ENCODE measurements at places on chromosomes 7 and 10.

GRCh38 chr10:112115781-112116385, 67.7 kb downstream of the GPAM start:
- peak; percentile 46 for DNase-seq

GRCh38 chr10:91017198-91017597, 96.3 kb upstream of the ANKRD1 start:
- DNase-seq = no peak

GRCh38 chr7:138304071-138304320, 156.1 kb upstream of the TRIM24 start:
- no peak for DNase-seq

DNA sequence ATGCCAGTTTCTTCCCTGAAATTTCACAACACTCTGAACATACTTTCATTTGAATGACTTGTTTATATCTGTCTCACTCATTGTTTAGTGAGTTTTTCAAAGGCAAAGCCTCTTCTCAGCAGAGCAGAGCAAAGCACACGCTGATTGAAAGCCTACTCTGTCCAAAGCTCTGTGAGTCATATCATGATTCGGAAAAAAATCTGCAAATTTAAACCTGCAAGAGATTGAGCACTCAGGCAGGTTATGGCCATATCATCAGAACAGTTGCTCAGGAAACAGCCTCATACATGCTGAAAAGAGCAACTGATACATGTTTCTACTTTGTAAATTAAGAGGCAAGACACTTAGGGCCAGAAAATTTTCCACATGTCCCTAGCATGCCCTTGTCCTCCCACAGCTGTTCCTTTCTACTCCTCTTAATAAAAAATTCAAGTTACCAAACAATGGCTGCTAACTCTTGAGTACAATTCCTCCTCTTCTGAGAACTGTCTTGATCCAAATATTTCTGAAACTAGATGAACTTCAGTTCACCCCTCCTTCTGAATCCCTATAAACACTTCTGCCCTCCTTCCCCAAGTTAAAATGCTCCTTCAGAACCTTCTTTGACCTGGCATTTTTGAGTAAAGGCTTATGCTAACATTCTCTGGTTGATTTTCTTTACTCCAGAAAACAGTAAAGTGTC, 140.6 kb upstream of the HPS1 start:
- DNase-seq = no peak

GRCh38 chr10:95474228-95475002, 86.8 kb downstream of the SORBS1 start:
- DNase-seq = no peak

GRCh38 chr10:84177541-84178141, 4.0 kb downstream of the GPR15LG start:
- DNase-seq = peak; percentile 52

- DNase-seq = no peak
Measured at GRCh38 chr7:69953136-69954067, 355.1 kb downstream of the AUTS2 start.

DNA sequence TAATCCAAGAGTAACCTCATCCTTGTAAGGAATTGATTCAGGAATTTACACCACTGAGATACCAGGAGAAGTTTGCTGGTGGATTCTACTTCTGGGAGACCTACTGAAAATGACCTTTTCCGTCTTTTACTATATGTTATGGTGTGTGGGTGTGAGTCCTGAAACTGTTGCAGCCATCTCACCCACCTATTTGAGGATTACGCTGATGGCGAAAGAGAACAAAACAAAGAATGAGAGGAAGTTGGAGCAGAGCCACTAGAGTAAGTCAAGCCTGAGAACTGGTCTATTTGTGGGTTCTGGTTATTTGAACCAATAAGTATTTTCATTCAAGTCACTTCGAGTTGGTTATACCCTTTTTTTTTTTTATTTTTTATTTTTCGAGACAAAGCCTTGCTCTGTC, 12.7 kb upstream of the ABCC2 start:
- DNase-seq = peak; percentile 37

- peak; percentile 34 for DNase-seq
Measured at GRCh38 chr7:42931447-42931833, 534 bp downstream of the PSMA2 start.

DNA sequence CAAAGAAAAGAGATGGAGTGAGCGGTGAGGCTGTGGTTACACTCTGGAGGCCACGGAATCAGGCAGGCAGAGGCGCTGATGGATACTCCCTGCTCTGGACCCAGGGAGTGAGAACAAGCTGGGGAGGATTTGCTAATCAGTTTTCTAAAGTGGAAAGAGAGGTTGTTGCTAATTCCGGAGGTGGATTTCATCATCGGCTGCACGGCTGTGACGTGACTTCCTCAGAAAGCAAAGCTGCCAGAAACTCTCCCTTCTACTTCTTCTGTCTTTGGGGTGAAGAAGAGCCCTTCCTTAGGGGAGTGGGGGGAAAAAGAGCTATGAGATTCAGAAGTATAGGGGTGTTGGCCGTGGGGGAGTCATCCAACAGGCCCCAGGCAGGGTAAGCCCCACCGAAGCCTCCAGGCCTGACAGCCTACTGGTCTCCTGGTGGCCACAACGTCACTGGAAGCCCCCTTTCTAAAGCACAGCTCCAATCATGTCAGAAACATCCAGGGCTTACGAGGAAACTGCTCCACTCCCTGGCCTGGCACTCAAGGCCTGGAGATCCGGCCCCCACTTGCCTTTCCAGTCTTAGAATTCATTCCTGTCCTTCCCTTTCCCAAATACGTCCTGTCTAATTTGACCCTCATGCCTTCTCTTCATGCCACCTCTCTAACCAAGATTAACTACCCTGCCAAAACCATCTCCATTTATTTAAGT, 114.5 kb downstream of the HIP1 start:
- DNase-seq = peak; percentile 99

GRCh38 chr7:116955801-116956476, 2.6 kb downstream of the ST7 start:
- DNase-seq = peak; percentile 67

Data from NB4 (cell line).